ENCODE measurements at places on chromosomes 3 and 15. TPM values are rescaled to one million over a fixed set of nuclear protein-coding genes. Genes with fewer than 3 reads are reported as not detected.

The RGMA gene
- total RNA-seq = 39.8 TPM

- DNase-seq = no peak
Observed at GRCh38 chr3:186985661-186986364, 55.5 kb downstream of the ST6GAL1 start.

DNA sequence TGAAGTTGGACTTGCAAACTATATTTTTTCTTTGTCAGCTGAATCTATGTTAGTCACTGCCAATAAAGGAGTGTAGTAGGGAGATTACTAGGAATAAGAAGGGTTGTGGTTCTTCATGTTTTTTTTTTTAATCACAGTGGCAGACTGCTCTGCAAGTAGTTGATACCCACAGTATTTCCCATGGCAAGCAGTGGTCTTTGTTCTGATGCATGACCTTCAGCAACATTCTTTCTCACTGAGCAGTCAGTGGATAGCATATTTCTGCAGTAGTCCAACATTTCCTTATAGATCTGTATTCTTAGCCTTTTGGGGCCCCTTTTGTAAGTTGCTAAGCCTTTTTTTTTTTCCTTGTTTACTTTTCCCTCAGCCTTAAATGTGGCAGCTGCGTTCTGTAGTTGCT is 151.1 kb downstream of the DOCK3 start:
- DNase-seq = no peak

The DLL4 gene
- total RNA-seq = 0.35 TPM

- no peak for DNase-seq
Observed at GRCh38 chr3:100047455-100048141, 66.7 kb downstream of the FILIP1L start.

DNA sequence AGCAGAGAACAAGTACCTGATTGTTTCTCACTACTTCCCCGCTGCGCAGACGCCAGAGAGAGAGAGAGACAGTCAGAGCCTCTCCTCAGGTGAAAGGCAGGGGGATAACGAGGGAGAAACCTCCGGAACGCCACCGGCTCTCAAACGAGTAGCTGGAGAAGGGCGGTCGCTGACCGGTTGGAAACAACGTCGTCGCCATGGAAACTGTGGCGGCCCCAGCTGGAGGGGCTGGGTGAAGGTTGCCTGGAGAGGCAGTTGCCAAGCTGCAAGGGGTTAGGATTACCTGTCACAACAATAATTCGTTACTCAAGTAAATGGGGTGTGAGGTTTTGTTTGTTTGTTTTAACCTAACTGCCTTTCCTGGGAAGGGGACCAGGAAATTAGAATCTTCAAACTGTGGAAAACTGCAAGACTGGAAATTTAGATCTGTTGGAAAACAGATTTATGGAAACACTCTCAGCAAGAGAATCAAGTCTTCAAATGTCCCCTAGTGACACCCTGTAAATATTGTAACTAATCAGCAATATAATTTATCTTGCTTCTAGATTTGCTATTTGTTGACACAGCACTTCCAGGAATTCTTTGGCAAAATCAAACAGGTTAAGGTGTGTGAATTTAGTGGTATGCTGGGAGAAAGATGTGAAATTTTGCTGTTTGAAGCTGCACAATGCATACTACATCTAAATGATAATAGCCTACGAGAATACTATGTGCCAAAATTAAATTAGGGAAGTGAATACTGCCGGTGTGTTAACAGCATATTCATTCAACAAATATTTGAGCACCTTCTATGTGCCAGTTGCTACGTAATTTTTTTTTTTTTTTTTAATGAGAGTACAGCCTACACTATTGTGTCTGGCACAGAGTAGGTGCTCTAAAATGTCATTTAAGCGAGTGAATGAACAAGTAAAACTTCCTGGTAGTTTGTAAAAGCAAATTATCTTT is at the start of gene DNAH12:
Gene DNAH12 (minus strand): TSS at position 164 of the 945 bp plus-strand sequence. CDS start 1,474 bp downstream, outside the sequence.
- DNase-seq = peak; percentile 96

The CCR8 gene
- 0.64 TPM for total RNA-seq

The SELENOK gene
- total RNA-seq = 30.3 TPM

GRCh38 chr15:67244971-67245478 is 9.4 kb downstream of the AAGAB start:
- DNase-seq = no peak

The SAMD7 gene
- total RNA-seq = not detected

DNA sequence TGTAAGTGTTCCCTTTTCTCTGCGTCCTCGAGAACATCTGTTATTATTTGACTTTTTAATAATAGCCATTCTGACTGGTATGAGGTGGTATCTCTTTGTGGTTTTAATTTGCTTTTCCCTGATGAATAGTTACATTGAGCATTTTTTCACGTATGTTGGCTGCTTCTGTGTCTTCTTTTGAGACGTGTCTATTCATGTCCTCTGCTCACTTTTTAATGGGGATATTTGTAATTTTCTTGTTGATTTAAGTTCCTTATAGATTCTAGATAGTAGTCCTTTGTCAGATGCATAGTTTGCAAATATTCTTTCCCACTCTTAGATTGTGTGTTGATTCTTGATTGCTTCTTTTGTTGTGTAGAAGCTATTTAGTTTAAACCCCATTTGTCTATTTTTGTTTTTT is 179.2 kb downstream of the DOCK3 start:
- no peak for DNase-seq

GRCh38 chr3:187746442-187747281 is 1.4 kb upstream of the BCL6 start:
- no peak for DNase-seq

DNA sequence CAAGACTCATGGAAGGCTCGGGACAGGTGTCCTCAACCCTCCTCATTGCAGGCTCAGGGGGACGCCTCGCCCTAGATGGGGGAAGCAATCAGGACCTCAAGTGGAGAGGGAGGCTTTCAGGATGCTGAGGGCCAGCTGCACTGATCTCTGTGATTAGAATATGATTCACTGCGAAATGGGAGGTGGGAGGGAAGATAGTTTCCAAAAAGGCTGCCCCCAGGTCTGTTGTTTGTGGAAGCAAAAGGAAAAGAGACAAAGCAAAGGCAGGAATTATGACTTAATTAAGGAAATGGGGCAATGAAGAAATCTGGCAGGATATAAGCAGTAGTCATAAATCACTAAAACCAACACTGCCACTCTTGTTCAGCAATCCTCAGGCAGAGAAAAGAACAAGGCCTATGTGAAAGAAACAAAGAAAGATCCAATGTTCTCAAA is 85.6 kb upstream of the ABHD17C start:
- no peak for DNase-seq

The SLC51A gene
- total RNA-seq = 5.6 TPM

DNA sequence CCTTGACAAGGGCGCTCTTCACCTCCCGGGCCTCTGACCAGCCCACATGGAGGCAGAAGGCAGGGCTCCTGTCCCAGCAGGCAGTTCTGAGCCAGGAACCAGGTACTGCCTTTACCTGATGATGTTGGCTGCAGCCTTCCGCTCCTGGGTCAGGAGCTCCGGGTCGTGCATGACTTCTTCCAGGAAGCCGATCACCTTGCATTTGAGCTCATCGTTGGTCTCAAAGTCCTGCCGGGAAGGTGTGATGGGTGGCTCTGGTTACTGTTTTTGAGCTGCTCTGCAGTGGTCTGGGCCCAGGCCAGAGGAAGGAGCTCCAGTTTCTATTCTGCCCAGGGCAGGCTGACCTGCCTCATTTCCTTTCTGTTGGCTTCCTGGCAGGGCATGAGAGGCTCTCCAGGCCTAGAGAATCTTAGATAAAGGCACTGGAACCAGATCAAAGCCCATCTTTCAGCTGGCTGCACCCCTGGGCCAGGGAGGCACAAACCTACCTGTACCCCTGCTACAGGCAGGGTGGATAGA is 53.2 kb upstream of the CTSH start:
- no peak for DNase-seq

GRCh38 chr3:178771511-178771910 is 235.3 kb downstream of the KCNMB2 start:
- DNase-seq = no peak

DNA sequence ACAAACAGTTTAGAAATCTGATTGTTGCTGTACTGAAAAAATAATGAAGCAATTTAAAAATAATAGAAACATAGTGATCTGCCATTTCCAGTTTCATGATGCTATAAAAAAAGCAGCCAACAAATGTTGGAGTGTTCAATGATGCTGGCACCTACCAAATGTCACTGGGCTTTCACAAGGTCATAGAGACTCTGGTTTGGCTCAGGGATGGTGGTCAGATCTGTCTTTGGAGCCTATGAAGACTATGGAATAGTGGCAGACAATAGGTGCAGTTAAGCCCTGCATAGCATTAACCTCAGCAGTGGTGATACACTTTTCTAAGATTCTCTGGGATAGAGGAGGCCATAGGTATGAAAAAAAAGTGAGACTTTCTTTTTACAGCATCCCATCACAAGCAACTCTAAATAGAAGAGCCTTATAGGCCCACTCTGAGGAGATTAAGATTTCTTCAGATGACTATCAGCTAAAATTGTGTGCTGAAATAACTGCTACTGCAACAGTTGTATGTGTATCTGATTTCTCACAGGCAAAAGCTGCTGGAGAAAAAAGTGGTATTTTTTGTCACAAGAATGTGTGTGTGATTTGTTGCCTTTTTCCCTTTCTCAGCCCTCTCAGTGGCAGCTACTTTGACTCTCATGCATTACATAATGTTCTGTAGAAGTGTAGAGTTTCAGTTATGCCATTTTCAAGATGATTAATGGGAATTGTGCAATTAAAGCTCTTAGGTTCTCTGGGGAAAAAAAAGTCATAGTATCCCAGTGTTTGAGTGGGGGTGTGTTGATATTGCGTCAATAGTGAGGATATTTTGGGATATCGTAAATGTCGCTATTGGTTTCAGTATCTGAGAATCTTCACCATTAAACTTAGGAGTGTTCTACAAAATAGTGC is 137.4 kb downstream of the MBNL1 start:
- no peak for DNase-seq

DNA sequence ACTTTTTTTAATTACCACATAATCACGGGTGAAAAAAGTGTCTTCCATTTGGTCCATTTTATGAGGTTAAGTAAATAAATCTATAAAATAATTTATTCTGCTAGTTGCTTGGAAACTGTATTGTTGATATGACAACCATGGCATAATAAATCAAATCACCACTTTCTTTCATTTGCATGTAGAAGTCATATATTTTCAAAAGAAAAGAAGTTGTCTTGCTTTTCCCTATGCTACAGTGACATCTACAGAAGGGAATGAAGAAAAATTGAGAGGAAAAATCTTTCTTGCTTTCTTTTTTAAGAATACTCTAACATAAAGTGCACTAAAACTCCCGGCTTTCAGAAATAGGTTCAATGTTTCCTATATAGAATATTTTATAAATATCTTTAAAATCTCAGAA is 228.5 kb downstream of the ZBBX start:
- DNase-seq = no peak

DNA sequence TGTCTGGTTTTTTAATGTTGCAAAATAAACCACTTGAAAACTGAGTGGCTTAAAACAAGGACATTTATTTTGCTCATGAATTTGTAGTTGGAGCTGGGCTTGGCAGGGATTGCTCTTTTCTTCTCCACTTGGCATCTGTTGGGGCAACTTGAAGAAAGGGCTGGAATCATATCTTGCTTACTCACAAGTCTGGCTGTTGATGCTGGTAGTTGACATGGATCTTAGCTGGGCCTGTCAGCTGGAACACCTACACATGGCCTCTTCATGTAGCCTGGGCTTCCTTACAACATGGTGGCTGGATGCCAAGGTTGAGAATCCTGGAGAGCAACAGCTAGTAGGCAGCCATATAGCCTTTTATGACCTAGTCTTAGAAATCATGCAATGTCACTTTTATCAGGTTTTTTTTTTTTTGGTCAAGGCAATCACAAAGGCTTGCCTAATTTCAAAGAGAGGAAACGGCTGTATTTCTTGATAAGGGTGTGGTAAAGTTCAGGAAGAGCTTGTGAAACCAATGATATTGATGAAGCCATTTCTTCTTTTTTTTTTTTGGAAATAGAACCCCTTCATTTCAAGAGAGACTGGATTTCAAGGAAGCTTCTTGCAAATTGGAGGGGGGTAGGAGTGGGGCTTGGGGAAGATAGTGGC is 262.1 kb downstream of the IL20RB start:
- DNase-seq = no peak

DNA sequence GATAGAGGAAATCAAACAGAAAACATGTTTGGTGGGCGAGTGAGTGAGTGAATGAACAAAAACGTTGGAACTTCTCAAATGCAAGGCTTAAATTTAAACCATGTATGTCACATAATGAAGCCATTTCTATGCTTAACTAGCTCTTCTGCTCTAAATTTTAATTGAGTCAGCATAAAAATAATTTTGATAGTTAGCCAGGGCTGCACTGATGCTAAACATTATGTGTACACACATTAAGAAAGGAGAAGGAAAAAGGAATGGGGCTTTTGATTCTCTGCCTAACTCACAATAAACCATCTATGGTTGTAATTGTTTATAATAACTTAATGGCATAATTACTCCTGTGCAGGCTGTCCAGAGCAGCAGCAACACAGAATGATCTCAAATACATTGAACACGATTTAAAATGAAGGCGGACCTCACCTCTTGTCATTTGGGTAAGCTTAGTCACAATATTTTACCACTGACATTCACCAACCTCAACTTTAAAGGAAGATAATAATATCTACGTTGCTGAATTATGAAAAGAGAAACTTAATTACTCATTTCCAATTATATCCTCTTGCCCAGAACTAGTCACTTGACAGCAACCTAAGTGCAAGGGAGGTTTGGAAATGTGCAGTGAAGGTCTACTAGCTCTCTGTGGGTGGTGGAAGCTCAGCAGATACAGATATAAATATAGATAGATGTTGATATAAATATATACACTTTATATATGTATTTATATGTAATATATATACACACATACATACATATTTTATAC is 318.4 kb upstream of the TRIM42 start:
- DNase-seq = no peak

GRCh38 chr3:14016900-14017475 is 107.7 kb downstream of the CHCHD4 start:
- DNase-seq = no peak

DNA sequence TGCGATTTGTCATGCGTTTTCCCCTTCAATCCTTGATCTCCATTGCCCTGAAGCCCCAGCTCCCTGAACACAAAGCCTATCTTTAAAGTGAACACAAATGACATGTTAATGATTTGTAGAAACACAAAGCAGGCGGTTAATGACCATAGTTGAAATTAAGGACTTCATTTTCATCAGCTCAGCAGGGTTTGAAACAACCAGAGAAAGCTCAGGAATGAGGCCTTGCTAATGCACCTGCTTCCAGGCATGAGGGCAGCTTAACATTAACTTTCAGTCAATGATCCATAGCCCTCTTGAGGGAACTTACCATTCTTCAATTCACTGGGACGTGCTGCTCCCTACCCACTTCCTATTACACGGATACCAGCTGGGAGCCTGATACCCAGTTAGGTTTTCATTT is 427.2 kb upstream of the CBLB start:
- no peak for DNase-seq

The PLSCR2 gene
- total RNA-seq = not detected

GRCh38 chr3:187568171-187568570 is 102.0 kb downstream of the SST start:
- no peak for DNase-seq

GRCh38 chr15:65409036-65409631 is 13.6 kb downstream of the IGDCC4 start:
- no peak for DNase-seq

GRCh38 chr3:72353236-72354128 is 494.8 kb downstream of the SHQ1 start:
- no peak for DNase-seq

- no peak for DNase-seq
Observed at GRCh38 chr3:72628065-72628464, 220.2 kb downstream of the SHQ1 start.

GRCh38 chr15:73295630-73296286 is 73.0 kb downstream of the HCN4 start:
- DNase-seq = no peak

Data from H9 (cell line).